ENCODE measurements at places on chromosomes 3 and 15.

DNA sequence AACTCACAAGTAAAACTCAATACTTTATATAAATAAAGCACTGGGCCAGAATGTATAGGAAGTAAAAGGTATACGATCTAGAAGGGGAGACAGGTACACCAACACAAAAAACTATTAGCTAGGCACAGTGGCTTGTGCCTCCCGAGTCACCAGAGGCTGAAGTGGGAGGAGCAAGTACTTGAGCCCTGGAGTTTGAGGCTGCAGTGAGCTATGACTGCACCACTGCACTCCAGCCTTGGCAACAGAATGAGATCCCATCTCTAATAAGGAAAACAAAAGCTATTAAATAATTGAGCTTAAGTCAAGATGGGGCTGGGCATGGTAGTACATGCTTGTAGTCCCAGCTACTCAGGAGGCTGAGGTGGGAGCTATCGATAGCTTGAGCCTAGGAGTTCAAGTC lies 17.0 kb downstream of the PIK3CB start:
- DNase-seq: no peak

DNA sequence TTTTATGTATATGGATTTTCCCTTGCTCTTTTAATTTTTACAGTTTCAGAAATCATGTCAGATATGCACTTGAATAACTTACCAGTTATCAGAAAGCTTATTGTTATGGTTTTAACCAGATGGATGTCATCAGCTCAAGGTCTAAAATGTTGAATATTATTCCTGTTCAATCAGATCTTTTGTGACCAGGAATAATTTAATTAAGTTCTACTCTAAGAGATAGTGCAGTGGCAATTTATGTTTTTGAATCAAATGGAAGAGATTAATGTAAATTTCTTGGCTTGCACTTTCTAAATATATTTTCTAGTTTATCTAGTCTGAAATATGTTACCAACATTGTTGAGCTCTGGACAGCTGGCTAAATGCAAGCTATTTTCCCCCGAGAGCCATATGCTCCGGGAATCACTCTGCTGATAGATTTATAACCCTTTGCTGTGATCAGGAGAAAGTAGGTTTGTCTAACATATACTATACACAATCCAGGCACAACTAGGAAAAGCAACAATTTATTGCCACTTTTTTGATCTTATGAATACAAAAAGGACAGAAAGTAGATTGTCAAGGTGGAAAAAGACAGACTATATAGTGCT lies 76.8 kb upstream of the CD96 start:
- no peak for DNase-seq

DNA sequence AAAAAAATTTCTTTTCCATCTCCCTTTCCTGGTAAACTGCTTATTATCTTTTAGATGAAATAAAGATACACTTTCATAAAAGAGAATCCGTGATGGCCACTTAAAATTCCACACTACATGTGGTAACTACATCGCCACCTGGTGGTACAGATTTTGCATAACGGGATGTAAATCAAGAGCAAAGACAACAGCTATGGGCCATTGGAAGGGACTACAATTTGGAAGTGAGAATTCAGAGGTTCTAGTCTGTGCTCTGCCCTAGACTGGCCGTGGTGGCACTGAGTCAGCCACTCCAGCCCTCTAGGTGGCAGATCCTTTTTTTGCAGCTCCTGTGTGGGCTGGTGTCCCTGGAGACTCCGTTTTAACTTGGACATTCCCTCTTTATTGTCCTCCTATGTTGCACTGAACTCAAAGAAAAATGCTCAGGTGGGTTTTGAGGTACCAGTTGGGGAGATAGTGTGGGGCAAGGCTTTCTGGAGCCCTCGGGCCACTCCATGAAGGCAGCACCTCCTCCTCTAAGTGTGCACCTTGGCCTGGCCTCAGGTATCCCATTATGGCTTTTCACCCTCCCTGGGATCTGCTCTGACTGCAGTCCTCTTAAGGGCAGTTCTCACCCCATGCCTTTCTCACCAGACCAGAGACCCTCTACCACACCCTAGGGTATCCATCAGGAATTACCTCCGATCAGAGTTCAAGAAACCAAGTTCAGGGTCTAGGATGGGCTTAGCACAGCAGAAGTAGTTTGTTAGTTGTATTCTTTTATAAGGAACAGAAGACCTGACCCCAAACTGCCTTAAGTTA lies 54.9 kb downstream of the SPSB4 start:
- peak; percentile 53 for DNase-seq

DNA sequence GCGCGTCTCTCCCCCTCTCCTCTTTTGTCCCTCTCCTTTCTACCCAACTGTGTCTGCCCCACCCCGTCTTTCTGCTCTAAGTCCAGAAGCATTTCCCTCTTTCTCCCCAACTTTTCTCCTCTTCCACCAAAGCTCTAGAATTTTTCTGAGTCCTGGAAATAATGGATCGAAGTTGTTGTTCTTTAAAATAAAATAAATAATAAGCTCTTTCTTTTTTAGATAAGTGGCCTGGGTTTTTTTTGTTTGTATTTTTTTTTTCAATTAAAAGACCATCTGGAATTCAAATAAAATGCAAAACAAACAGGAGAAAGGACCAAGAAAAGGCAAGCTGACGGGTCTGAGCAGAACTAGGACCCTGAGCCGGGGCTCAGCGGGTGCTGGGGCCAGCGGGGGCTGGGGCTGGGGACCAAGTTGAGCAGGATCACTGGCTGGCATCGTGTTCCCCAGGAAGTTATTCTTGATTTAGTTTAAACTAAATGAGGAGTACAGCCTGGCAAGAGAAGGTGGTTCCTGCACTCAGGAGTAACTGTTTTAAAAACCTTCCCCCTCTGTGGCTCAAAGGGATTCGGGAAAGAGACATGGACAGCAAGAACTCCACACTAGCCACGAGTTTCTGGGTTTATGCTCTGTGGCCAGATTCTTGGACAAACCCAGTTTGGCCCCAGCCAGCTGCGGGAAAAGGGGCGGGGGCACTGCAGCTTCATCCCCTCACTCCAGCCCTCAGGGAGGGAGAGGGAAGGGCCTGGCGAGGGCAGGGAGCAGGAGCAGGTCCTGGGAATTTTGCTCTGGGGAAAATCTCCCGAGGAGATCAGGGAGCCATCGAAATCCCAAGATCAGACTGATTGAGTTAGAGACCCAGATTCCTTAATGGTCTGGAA lies 8.4 kb downstream of the GATA2 start:
- DNase-seq: no peak

DNA sequence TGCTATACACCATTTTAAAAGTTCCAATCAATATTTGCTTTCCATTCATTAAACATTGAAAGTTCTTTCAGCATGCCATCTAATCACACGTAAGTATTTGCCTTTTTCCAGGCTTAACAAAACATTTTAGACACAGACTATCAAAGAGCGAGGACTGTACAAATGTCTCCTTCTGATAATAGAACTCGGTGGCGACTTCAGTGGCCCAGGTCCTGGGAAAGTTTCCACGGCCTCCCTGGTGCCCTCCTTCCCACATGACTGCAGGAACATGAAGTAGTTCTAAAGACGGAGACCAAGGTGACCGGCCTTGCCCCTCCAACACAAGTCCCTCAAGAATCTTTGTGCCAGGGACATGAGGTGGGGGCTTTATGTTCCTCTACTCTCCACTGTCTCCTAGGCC lies 174.6 kb upstream of the KBTBD8 start:
- no peak for DNase-seq

DNA sequence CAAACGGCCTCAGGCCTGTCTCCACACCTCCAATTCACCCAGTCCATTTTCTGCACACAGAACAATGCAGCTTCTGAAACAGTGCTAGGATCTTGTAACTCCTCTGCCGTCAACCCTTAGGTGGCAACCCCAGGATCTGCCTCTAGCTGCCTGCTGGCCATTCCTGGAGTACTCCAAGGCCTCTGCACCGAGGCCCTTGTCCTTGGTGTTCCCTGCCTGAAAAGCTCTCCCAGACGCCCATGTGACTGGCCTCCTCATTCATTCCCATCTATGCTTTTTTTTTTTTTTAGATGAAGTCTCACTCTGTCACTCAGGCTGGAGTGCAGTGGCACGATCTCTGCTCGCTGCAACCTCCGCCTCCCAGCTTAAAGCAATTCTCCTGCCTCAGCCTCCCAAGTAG lies 18.3 kb downstream of the RAB43 start:
- DNase-seq: no peak

DNA sequence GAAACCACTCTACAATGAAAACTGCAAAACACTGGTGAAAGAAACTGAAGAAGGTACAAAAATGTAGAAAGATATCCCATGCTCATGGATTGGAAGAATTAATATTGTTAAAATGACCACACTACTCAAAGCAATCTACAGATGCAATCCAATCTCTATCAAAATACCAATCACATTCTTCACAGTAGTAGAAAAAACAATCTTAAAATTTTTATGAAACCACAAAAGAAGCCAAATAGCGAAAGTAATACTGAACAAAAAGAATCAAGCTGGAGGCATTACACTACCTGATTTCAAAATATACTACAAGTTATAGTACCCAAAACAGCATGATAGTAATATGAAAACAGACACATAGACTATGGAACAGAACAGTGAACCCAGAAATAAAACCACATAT lies 36.9 kb downstream of the TXNRD3 start:
- no peak for DNase-seq

- no peak for DNase-seq
Measured at GRCh38 chr3:123791417-123791816, 92.7 kb downstream of the MYLK start.

- no peak for DNase-seq
Measured at GRCh38 chr3:76311941-76312340, 526.6 kb upstream of the ZNF717 start.

DNA sequence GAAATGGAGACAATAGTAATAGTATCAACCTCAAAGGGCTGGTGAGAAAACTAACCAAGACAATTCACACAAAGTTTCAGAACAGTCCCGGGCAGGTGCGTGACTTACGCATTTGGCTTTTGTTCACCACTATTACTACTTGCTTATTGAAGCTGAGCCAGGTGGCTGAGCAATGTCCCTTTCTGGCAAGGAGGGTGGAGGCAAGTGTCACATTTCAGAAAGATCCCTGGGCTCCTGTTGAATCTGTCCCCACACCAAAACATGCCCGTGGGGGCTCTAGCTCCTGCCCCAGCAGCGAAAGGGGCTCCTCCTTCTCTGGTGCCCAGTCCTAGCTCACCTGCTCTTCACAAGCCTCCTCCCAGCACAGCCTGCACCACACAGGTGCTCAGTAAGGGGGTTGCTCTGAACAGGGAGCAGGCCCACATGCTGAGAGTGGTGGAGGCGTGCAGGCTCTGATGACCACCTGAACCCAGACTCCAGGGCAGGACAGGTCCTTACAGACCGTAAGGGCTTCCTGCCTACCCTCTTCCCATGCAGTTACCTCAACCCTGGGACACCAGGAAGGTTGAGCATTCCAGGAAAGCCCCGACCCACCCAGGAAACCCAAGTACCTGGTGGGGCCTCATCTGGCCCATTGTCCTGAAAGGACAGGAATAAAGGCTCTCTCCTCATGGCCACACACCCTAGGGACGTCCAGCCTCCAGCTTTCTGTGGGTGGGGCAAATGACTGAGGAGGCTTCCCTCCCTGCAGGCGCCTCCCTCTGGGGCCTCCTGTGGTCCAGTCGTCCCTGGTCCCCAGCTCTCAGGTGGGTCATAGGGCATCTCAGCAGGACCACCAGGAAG lies 32.6 kb downstream of the SEMA7A start:
- DNase-seq: no peak

- no peak for DNase-seq
Measured at GRCh38 chr3:106711650-106712049, 665.6 kb upstream of the CCDC54 start.

DNA sequence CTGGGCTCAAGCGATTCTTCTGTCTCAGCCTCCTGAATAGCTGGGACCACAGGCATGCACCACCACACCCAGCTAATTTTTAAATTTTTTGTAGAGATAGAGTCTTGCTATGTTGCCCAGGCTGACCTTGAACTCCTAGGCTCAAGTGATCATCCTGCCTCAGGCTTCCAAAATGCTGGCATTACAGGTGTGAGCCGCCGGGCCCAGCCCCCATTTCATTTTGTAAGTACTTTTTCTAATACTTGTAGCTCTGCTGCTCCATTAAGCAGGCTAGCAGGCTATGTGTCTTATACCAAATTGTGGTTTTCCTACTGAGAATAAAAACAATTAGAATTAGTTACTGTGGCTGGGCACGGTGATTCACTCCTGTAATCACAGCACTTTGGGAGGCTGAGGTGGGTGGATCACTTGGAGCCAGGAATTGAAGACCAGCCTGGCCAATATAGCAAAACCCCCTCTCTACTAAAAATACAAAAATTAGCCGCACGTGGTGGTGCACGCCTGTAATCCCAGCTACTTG lies 22.4 kb downstream of the NIPA1 start:
- no peak for DNase-seq

GRCh38 chr3:150520408-150520807 lies 25.9 kb downstream of the SERP1 start:
- no peak for DNase-seq

- DNase-seq: no peak
Measured at GRCh38 chr3:110248666-110249065, 823.0 kb upstream of the NECTIN3 start.

- DNase-seq: no peak
Measured at GRCh38 chr3:5198313-5198677, 10.8 kb downstream of the EDEM1 start.

- DNase-seq: no peak
Measured at GRCh38 chr3:183526838-183527427, 28.6 kb downstream of the KLHL6 start.

DNA sequence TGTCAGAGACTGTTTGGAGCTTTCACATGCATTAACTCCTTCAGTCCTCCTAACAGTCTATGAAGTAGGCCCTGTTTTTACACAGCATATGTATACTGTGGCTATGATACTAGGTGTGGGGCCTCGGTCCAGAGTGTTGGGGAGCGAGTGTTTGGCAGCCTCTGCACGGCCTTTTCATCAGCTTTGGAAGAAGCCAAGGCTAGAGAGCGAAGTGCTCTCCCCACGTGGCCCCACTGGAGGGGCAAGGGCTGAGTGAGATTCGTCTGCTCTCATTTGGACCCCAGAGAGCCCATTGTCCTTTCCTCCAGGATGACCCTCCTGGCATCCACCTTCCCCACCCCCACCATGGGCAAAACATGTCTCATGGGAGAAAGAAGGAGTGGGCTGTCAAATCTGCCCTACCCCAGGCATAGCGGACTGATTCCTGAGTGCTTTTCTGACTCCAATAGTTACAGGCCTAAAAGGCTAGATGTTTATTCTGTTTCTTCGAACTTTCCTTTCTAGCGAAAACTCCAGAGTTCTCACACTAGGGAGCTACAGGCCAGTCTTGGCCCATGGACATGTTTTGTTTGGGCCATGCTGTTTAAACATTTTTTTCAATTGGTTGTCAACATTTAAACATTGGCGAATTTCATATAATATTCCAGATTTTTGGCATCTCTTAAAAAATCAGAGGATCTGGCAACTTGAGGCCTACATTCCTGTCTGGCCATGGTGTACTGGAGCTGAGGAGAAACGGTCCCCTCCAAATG lies 76.0 kb downstream of the EEFSEC start:
- DNase-seq: no peak

- DNase-seq: peak; percentile 46
Measured at GRCh38 chr15:90221246-90221900, 12.4 kb downstream of the CIB1 start.

DNA sequence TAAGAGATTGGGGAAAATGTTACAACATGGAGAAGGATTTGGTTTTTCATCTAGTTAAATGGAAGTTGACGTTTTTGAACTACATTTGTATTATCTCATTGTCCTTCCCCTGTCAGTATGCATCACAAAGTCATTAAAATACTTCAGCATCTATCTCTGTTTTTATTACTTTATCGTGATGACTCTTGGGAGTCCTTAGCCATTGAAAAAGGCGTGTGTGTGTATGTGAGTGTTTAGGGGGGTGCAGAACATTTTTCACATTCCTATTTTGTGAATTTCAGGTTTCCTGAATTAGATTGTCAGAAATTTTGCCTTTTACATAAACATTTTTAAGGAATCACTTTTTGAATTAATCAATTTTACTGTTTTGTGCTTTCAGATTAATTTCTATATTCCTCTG lies 360.6 kb upstream of the SGO1 start:
- DNase-seq: no peak
